ENCODE measurements at places on chromosomes 1 and 21.

DNA sequence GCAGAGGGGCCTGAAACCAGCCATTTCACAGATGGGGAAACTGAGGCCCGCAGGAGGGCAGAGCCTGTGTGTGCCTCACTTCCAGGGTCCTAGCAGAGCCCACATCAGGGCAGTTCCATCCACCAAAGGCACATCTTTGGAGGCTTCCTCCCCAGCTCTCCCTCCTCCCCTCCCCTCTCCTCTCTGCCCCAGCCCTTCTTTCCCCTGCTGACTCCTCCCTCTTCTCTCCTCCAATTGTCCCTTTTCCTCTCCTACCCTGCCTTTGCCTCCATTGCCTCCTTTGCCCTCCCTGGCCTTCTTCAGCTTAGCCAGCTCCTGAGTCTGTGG, 56.6 kb downstream of the TMEM53 start:
- no peak for DNase-seq

DNA sequence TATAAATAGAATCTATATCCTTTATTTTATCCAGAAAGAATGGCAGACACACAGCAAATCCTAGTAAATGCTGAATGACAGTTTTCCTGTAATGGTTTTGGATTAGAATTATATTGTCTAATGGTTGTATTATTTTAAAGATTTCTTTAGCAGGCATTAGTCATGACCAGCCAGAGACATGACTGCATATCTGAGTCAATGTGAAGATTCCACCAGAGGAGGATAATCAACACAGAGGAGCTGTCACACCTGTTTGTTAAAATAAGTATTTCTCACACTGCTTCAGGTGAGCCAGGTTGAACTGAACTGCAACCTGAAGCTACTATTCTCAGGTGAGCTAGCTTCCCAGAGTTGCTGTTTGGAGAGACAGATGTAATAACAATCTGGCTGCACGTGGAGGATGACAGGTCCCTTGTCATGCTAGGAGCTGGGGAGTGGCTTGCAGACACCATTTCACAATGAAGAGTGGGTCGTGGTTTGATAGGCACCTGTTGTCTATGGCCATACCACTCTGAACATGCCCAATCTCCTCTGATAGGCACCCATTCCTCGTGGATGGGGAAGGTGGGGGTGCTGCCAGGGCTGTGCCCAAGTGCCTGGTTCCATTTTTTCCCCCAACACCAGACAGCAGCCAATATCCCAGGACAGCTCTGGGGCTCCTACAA, 94.3 kb downstream of the KCNJ6 start:
- no peak for DNase-seq

DNA sequence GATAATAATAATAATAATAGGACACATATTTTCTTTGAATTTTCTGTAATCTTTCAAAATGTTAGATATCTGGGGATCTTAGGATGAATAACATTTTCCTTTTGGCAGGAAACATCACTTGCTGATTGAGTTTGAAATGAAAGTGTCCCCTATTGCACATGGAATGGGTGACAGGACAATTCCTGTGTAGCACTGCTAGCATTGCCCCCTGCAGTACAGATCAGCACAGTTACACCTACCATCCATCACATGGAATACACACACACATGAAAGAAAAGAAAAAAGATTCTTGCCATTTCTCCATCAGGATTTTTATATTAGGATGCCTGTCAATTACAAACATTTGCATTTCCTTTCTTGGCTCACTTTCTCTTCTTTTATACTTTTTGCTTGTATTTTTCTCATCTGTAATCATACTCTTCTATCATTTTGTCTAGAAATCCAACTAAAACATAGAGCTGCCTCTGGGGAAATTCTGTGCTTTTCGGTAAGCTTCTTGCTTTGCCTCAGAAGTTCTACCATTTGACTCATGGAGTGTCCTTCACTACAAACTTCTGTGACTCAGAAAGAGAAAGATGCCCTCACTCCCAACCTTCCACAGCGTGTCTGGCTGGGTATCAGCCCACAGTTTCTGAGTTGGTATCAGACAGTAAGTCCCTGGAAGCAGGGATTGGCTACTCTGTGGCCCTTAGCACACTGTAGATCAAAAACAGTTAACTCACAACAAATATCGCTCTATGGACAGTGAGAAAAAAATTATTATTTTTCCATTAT, 641.2 kb downstream of the PTPRC start:
- DNase-seq = no peak

GRCh38 chr1:7975212-7975865, 13.8 kb downstream of the PARK7 start:
- DNase-seq = peak; percentile 77

DNA sequence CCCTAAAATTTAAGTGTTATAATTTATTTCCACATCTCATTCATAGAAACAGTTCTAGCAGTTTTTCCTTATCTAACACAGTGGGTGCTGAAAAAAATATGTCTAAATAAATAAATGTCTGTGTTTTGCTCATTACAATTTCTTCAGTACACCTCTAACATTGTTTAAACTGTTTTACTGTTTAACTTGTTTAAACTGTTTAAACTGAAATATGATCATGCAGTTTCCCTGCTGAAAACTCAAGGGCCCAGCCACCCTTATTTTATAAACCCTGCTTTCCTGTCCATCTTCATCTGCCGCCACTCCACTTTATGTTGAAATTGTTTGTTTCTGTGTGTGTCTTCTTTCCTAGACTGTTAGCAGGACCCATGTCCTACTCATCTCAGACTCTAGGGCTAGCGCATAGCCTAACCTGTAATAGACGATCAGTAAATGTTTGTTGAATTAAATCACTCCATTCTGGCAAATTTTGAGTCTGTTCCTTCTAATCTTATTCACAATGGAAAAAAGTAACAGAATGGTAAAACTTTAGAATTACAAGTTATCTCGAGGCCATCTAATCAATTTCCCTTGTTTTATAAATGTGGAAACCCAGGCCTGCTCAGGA, 9.4 kb upstream of the PIK3C2B start:
- DNase-seq = no peak

DNA sequence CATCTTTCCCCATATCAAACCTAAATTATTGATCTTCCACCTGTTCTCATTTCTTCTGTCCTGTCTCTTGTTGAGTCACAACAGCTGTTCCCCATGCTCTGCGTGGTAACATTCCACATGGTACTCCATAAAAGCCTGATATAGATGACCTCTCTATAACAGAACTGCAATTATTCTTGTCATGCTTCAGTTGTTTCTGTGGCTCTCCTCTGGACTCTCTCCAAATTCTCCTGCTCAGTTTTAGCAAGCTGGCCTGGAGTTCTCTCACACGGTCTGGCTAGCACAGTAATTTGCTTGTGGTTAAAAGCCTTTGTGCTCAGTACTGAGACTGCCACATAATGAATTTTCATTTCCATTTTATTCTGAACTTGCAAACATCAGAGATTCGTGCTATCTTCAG, 10.6 kb upstream of the LRRC39 start:
- peak; percentile 92 for DNase-seq

- no peak for DNase-seq
Observed at GRCh38 chr1:71311376-71311775, 230.5 kb upstream of the ZRANB2 start.

GRCh38 chr1:2874607-2875480, 73.4 kb upstream of the TTC34 start:
- DNase-seq = no peak
